ENCODE measurements at places on chromosomes 6 and 20.
A peak's percentile ranks its signal among the peaks of the same experiment; 100 is the strongest.

- peak; percentile 8 for DNase-seq
Observed at GRCh38 chr6:137363805-137364138, 130.4 kb downstream of the OLIG3 start.

DNA sequence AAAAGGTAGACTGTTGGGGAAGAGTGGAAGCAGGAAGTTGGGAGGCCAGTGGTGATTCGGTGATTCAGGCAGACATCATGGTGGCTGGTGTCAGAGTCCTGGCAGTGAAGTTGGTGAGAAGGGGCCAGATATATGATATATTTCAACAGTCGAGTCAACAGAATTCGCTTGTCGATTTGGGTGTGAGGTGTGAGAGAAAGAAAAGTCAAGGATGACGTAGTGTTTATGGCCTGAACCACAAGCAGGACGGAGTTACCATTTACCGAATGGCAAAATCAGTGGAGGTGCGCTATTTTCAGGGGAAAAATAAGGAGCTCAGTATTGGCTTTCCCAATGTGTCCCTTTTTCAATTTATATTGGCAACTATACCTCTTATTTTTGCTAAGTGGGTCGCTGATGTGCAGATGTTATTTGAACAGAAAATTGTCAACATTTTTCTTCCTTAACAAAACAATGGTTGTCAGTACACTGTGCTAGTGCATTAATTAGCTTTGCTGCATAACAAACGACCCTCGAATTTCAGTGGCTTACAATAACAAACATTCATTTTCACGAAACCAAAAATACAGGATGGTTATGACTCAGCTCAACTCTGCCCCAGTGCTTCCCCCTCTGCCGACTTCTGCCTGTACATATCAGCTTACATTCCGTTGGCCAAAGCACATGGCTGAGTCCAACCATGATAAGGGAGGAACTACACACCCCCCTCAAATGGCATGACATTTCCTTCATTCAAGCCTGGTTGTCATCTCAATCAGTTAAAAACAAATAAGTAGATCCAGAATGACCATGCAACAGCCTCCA is 255.0 kb upstream of the ZFP64 start:
- no peak for DNase-seq

GRCh38 chr20:19320005-19320404 is 107.6 kb downstream of the SLC24A3 start:
- DNase-seq, result no peak

- DNase-seq, result no peak
Observed at GRCh38 chr6:4914420-4915159, 89.2 kb downstream of the RPP40 start.

GRCh38 chr6:43940071-43940392 is 170.0 kb downstream of the VEGFA start:
- DNase-seq, result no peak

DNA sequence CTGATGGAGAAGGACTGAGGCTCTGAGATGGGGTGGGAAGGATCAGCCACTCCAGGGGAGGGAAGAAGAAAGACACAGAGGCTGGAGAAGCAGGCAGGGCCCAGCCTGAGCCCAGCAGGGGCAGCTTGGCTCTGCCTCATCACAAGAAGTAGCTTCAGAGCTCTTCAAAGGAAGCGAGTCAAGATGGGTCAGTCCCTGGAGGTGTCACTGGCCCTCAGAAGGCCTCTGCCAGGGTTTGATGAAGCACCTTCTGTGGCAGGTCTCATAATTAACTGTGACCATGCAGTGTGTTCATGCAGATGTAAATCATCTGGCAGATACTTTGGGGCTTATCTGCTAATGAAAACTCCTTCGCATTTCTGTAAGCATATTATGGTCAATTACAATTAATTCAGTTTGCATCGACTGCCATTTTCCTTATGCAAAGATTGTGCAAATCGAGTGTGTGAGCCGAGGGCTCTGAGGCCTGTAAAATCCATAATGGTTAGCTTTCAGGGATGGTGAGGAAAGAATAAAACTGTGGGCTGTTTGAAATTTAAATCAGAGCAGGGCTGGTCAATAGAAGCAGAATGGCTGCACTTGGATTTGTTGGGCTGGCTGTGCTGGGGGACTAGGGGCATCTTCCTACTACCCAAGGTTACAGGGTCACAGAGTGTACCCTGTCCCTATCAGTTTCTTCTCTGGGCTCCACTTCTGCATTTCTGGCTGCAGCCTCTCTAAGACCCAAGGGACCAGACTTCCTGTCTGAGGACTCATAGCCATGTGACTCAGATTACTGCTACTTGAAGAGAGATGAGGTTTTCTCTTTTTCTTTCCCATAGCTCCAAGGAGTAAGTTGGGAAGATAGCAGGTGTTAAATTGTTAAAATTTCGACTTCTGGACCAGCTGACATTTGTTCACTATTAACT is 376.6 kb downstream of the DHX35 start:
- DNase-seq, result no peak

DNA sequence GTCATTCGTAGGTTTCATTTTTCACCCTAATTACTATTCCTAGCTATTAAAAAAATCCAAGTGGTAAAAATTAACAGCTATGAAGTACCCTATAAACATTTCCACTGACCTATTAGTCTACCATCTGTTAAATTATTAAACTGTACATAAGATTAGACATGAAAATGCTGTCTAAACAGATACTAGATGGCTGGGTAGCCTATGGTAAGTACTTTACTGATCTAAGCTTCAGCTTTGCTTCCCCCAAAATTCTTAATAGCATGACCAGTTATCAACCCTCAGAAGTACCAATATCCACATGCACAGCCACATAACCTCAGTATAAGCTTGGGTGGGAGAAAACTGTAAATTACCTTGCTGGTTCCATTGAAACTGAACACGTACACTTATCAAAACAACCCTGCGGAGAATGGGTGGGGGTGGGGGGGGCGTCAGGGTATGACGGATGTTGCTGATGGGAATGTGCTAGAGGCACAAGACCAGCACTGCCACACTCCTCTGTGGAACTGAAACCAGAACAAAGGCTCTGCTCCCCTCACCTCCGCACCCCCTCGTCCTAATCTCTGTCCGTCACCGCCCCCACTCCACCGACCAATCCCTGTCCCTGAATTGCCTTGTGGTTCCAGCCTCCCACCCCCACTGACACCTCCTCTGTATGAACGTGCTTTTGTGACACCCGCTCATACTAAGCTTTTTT is 45.3 kb downstream of the B4GALT5 start:
- no peak for DNase-seq

DNA sequence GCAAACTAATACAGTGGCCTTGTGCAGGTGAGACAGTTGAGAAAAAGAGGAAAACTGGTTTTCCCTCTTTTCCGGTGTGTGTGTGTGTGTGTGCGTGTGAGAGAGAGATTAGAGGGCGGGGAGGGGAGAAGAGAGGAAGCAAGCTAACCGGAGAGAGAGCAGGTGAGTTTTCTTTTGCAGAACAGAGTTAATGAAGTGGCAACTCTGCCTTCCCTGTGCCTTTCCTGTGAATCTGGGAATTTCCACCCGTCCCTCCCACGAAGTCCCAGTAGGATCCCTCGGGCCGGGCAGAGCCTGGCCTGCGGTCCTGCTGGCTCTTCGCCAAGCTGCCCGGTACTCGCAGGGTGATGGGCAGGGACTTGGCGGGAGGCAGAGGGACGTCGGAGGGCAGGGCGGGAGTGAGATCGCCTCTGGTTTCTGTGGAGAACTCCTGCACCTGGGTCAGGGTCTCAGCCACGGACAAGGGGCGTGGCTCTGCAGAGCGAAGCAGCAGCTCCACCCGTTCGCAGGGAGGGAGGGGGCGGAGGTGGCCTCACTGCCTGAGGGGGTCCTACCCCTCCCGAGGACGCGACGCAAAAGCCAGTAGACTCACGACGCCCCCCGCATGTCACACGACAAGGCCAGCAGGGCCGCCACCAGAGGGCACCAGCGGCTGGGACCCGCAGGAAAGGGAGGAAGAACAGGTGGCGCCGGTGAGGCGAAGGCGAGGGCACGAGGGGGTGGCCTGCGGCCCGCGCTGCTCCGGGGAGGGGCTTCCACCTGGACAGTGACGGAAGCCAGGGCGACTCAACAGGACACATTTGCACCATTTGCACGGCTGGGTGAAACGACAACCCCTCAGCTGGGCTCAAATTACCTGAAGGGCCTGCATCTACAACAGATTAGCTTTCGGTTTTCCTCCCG is 51.2 kb upstream of the RNF182 start:
- DNase-seq, result peak; percentile 70

DNA sequence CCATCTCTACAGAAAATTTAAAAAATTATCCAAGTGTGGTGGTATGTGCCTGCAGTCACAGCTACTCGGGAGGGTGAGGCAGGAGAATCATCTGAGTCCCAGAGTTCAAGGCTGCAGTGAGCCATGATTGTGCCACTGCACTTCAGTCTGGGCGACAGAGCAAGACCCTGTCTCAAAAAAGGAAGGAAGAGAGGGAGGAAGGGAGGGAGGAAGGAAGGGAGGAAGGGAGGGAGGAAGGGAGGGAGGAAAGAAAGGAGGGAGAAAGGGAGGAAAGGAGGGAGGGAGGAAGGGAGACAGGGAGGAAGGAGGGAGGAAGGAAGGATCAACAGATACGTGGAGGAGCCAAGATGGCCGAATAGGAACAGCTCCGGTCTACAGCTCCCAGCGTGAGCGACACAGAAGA is 90.1 kb downstream of the ZNF217 start:
- no peak for DNase-seq

GRCh38 chr6:148874698-148875293 is 128.0 kb downstream of the UST start:
- no peak for DNase-seq

DNA sequence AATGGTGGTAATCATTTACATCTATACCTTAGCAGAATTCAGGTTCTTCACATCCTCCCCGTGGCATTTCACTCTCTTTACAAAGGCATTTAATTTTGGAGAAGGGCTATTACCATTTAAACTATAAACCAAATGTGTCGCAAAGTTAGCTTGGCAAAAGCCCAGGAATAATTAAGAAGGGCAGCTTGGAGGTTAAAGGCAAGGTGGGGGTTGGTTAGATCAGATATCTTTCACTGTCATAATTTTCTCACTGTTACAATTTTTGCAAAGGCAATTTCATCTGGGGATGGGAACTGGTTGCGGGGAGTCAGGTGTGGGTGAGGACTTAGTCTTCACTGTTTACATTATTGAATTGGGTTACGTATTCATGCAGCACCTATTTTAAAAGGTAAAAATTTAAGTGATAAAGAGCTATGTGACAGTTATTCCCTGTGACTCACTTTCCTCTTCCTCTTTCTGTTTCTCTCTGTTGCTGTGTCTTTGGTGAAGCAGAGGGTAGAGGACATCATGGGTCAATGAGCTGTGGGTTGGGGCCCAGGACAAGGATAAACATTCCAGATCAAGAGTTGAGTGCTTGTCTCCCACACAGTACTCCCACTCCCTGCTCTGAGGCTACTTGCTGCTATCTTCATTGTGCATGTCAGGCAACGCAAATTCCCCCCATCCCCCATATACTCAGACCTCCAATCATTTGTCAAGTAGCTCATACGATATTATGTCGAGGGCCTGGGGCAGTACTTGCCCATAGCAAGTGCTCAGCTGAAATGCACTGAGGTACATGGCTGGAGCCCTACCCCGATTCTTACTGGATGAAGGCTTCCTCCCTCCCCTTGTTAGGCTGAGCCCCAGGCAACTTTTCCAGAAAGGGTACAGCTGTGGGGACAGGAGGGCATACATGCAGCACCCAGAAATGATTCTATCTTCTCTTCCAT is 223.1 kb upstream of the MYLIP start:
- DNase-seq, result no peak

- DNase-seq, result peak; percentile 72
Observed at GRCh38 chr6:6918216-6918983, 189.4 kb upstream of the RREB1 start.

DNA sequence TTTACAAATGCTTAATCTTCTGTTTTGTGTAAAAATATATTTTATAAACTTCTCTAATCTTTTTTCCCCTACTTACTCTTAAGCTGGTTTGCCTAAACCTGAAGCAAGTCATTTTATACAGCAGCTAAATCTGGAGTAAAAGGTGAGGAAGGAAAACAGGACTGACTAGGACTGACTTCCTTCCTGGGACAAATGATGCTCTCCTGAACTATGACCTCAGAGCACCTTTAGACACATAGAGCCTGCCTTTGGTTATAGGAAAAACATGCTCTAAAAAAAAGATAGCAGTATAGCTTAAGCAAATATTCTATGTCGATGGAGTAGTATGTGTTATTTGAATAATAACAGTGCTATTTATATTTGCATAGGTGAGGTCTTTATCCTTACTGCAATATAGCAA is 21.5 kb upstream of the ADGRG6 start:
- DNase-seq, result no peak

GRCh38 chr6:170445971-170446370 is 107.1 kb downstream of the PSMB1 start:
- DNase-seq, result no peak

DNA sequence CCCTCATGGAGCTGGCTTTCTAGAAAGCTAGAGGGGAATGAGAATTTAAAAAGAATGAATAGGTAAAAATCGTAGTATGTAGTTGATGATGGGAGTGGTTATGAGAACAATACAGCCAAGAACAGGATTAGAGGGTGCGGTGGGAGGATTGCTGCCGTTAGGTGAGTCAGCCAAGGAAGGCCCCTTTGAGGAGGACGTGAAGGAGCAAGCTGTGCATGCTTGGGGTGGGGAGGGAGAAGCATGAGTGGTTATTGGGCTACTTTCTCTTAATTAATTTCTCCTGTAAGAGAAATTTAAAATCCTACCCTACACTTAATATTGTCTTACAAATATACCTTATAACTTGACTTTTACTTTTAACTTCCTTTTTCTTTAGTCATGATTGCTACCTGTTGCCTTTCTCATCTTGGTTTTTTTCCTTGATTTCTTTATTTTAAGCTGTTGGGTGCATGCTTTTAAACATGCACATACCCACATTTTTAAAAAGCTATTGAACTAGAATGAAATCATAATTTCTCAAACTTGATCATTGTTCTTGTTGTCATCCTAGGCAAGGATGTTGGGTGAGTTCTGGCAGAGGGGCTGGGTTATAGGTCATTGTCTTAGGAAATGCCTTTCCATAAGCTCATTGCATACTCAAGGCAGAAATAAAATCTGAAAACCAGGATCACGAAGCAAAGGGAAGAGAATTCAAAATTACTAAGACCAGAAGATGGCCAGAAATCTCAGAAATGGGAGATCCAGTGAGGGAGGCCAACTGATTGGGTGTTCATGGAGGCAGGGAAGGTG is 114.5 kb downstream of the TCP11 start:
- no peak for DNase-seq

GRCh38 chr6:187210-187861 is 105.0 kb upstream of the DUSP22 start:
- no peak for DNase-seq

GRCh38 chr6:75436869-75437268 is 56.7 kb downstream of the FILIP1 start:
- no peak for DNase-seq

DNA sequence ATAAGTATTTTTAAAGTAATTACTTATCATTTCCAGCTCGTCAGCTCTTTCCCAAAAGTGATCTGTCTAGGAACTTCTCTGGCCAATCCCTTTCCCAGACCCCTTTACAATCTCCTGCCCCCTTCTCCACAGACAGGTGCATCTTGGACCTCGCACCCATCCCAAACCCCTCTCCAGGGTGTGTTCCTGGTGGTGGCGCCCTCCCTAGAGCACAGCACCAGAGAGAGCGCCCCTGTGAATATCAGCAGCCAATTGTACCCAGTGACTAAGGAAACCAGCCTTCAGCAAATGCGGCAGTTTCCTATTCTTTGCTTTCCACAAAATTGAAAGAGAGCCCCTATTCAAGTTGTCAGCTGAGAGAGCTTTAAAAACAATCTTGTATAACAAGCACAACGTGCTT is 157.7 kb downstream of the RNASET2 start:
- no peak for DNase-seq

GRCh38 chr6:166489301-166490155 is 97.0 kb downstream of the RAMACL start:
- no peak for DNase-seq

GRCh38 chr6:3715285-3715684 is 36.2 kb downstream of the PXDC1 start:
- no peak for DNase-seq
